SJSA1 (cell line): ENCODE measurements at places on chromosomes 11 and 22. TPM values are rescaled to one million over a fixed set of nuclear protein-coding genes. Genes with fewer than 3 reads are reported as not detected.
A peak's percentile ranks its signal among the peaks of the same experiment; 100 is the strongest.

DNA sequence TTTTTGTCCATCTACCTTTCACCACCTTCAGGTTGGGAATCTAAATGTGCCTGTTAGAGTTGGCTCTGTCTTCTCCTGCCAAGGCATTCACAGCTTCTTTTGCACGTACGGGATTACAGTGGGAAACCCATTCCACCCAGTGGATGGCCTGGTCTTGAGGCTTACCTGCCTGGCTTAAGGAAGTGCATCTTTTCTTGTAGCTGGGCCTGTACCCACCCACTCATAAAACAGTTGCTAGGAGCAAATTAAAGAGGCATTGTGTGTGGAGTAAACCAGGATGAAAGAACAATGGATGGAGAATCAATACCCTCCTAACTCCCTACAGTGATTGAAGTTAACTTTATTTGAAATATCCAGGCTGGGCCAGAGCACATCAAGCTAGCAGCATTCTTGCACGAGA lies 71.6 kb downstream of the TEAD1 start:
- DNase-seq = no peak

- no peak for DNase-seq
These were observed 7.9 kb upstream of the TPP1 start for GRCh38 chr11:6626971-6627761.

DNA sequence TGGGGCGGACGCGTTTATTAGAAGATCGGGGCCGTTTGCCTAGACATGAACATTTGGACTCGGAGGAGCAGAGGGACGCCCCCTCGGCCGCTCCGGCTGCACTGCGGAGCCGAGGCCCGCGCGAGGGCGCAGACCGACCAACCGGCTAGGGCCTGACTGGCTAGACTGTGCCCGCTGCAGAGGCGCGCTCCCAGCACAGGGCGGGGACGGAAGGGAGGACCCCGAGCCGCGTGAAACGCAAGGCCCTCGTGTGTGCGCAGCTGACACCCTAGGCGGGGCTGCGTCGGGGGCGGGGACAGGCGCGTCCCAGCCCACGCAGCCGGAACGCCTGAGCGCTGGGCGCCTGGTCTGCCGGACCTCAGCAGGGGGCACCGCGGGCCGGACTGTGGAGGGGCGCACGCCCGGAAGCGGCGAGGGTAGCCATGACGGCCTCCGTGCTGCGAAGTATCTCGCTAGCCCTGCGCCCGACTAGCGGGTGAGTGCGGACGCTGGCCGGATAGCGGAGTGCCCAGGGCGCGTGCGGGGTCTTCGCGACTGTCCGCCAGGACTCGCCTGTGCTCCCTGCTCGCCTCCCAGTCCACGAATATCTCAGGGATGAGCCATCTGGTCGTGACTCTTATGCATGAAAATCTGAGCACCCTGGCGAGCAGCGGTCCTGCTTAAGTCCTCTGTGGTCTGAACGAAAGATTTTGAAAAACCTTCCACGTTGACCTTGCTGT lies at the start of gene MRPL40:
Gene MRPL40, plus strand, starts transcription at position 413 of the 719 bp plus-strand sequence. Its CDS starts 10 bp downstream, at position 423.
- peak; percentile 95 for DNase-seq

- DNase-seq = no peak
These were observed 840.4 kb upstream of the TENM4 start for GRCh38 chr11:80281194-80281593.

- peak; percentile 93 for DNase-seq
These were observed 26.9 kb downstream of the SUSD2 start for GRCh38 chr22:24208012-24208749.

- DNase-seq = no peak
These were observed 3.0 kb downstream of the INPPL1 start for GRCh38 chr11:72227316-72228228.

DNA sequence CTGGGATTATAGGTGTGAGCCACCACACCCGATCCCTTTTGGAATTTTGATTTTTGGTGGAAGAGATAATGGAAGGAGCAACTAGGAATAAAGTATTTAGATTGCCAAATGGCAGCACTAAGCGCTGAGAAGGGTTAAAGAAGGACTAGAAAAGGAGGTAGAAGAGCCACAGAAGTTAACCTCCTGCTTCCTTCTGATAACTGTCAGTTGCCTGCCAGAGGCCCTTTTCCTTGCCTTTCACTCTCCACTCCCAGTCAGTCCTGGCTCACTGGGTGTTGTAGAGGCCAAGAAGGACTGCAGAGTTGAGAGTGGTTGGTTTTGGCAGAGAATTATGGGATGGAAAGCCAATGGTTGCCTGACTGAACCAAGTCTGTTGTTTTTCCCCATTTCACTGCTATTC lies 19.3 kb downstream of the ZC3H12C start:
- no peak for DNase-seq

GRCh38 chr11:75204012-75204674 lies 36.4 kb upstream of the TPBGL start:
- no peak for DNase-seq

DNA sequence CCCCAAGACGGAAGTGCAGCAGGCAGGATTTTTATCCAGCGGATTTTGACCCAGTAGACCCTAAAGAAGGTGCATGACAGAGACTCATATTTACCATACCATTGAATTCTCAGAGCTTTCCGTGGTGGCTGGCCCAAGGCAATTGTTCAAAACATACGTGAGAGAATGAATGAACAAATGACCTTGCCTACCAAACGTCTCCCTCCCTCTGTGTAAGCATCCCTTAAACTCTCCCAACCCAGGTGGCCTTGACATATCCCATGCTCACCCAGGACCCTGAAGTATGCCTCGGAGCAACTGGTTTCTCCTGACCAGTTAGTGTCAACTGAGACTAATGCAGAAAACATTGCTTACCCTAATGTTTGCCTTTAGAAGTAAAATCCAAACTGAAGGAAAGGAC lies 154.9 kb downstream of the TEAD1 start:
- DNase-seq = no peak

GRCh38 chr11:47004595-47005033 lies 68.1 kb downstream of the CSTPP1 start:
- DNase-seq = peak; percentile 56

DNA sequence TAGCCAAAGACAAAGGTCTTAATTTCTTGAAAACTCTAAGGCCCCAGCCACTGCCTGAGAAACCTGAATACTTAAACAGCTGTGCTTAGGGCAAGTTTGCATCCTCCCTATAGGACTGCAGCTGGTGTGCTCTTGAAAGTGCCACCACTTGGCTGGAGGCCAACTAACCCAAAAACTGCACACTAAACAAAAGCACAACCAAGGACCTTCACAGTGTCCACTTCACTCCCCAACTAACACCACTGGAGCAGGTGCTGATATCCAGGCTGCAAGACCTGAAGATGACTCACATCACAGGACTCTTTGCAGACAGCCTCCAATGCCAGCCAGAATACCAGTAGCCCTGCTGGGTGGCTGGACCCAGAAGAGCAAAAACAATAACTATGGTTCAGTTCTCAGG lies 357.7 kb upstream of the ARHGAP42 start:
- no peak for DNase-seq

GRCh38 chr22:44181033-44181911 lies 547 bp downstream of the PARVG start:
- DNase-seq = peak; percentile 63

- DNase-seq = peak; percentile 36
These were observed 22.3 kb downstream of the VPS37C start for GRCh38 chr11:61138935-61139334.

- peak; percentile 43 for DNase-seq
These were observed 413.4 kb downstream of the SOX6 start for GRCh38 chr11:15942936-15943335.

Gene OR2AG2
- not detected in 2 replicates for total RNA-seq

Gene BAD
- total RNA-seq = 154 and 158 TPM in 2 replicates

Gene RIN1
- 44.9 and 58.0 TPM in 2 replicates for total RNA-seq

Gene CCDC81
- total RNA-seq = 18.2 and 37.4 TPM in 2 replicates
